Stimulated activated CD4-positive, alpha-beta T cell treated with anti-CD3 and anti-CD28 coated beads, Interleukin-2, amount 100 ng/mL, for 24 hours (primary cell): ENCODE measurements at places on chromosomes 11 and 22.

DNA sequence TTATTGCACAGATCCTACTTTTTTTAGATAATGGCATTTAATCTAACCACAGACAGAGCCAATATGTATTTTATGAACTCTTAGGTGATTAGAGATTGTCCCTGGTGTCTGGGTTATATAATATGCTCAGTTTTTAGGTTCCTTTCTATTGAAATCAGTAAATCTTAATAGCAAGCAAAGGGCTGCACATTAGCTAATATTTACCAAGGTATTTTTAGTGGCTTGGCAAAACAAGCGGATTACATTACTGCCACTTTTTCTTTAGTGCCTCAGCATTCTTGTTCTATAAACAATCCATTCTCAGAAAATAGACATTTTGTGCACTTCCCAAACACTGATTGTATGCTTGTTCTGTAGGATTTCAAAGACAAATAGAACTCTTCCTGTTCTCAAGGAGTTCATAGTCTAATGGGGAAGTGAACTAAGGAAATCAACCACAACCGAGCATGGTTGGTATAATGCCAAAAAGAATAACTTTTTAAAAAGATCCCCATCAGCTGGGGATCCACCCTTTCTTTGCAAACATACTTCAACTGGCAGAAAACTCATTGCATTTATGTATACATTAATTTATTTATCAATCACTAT is 23.8 kb downstream of the KCNJ1 start:
- DNase-seq, result no peak

- DNase-seq, result no peak
Observed at GRCh38 chr11:74476536-74476935, 9.2 kb upstream of the KCNE3 start.

- DNase-seq, result no peak
Observed at GRCh38 chr22:23384431-23384830, 195.7 kb downstream of the IGLL1 start.

DNA sequence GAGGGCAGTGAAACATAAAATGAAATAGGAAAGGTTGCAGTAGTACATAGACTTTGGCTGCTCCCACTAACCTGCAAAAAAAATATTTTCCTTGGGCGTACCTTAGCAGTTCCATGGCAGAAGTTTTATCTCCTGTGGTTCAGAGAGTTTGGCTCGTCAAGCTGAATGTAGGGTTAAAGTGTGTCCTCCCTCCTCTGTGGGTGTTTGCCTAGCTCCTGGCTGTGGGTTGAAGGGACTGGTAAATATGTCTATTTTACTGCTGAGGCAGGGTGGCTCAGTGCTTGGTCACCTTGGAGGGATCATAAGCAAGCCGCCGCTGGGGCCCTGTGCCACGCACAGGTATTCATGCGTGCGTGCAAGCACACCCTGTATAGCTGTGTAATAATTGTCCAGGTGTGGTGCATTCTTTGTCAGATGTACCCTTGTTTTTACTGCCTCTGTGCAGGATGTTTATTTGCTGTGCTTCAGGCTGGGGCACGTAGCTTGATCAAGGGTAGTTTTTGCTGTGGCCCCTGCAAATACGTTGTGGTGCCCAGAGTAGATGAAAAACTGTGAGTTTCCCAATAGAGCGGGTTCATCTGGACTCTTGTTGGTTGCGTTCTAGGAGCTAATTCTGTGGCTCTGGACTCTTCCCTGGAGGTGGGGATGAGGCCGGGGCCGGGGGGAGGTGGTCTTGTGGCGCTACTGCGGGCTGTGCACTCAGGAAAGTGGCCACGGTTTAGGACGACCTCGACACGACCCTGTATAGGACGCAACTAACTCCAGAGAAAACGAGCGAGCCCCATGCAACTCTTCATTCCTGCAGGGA is 732 bp upstream of the SORL1 start:
- no peak for DNase-seq

DNA sequence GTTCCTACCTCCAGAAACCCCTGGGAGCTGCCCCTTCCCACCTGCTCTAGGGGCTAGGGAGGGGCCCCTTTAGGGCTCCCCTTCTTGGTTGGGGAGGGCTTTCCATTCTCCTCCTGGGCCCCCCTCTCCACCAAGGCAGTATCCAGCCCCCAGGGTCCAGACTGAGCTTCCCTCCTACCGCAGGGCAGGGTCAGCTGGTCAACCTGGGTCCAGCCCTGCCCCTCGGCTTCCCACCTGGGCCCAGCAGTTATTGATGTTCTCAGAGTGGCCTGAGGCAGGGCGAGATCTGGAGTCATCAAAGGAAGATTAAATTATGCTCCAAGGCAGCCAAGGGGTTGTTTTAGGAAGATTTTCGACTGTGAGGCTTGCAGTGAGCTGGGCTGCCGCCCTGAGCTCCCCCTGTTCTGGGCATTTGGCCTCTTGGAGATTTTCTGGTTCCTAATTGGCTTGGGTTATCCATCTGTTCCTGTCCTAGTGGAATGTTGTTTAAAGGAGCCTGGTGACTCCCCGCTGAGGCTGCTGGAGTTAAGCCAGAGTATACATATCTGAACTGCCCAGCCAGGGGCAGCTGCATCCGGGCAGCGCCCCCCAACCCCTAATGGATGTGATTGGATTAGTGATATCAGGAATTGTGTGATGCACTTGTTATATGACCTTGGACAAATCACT is 1.8 kb upstream of the SLC22A8 start:
- no peak for DNase-seq

- DNase-seq, result no peak
Observed at GRCh38 chr22:48177631-48178030, 1415.2 kb downstream of the TBC1D22A start.

DNA sequence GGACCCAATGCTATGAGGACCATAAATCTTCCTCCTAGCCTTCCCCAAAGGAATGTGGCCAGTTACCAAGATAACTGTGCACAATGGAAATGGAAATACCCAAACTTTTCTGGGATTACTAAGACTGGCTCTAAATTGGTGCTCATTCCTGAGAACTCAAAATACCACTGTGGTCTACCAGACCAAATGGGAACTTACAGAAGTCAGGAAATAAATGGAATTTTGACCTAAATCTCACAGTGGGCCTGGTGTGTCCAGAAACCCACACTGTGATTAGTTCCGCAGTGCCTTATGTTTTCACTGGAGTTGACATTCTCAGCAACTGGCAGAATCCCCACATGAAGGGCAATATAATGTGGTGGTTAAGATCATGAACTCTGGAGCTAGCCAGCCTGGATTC is 99.4 kb upstream of the ZC3H12C start:
- DNase-seq, result no peak

DNA sequence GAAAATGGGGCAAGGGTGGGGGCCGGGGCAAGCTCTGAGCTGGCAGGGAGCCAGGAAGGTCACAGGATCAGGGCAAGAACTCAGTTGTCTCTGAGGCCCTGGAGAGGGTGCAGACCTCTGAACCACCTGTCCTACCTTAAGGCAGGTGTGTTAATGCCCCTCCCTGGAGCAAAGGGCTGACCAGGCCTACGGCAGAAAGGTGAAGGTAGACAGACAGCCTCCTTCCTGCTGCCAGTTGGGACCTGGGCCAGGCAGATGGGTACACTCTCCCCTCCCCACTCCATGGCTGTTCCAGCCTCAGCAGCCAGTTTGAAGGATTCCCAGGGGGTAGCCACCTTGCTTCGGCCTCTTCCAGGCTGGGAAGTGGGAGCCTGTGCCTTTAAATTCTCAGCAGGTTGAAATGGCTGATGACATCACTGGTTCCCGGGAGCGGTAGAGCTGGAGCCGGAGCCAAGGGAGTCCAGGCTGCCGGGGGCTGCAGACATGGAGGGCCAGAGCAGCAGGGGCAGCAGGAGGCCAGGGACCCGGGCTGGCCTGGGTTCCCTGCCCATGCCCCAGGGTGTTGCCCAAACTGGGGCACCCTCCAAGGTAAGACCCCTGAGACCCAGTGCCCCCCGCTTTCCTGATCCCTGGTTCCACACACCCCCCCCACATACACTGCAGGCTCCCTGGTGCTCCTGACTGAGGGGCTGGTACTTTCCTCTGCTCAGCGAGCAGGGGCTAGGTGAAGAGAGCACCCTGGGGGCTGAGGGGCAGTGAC is at the start of gene INPP5J:
INPP5J (plus strand) TSS at position 435 of the 760 bp plus-strand sequence; CDS start at position 484, 49 bp downstream.
- no peak for DNase-seq

DNA sequence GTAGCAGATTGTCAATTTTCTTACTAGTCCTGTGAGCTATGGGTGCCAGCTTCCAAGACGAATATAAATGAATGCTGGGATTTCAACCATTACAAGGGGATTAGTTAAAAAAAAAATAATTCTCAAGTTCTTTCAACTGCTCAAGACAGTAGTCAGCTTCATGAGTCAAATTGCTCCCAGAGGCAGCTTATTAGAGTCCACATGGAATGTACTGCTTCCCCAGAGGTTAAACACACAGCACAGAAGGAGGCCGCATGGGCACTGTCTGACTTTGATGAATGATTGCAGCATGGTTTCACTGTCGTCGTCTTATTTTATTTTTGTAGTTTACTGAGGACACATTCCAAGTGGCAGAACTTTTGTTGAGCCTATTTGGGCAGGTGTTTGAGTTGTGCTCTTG is 563.2 kb downstream of the TMEM135 start:
- DNase-seq, result no peak

DNA sequence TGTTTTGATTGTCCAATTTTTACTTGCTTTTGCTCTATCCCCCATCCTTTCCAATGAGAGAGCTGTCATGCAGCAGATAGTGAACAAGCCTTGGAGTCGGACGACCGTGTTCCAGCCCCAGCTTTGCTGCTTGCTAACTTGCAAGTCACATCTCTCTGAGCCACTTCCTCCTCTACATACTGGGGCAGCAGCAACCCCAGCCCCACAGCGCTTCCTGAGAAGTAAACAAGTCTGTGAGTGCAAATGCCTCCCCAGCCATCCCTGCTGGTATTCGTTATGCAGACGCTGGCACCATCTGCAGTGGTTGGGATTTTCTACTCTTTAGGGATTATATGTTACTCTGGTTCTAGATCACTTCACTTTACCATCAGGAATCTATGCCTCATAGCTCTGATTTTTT is 35.0 kb downstream of the TPBGL start:
- DNase-seq, result peak; percentile 54

- DNase-seq, result no peak
Observed at GRCh38 chr11:119583585-119583984, 145.4 kb downstream of the NECTIN1 start.

DNA sequence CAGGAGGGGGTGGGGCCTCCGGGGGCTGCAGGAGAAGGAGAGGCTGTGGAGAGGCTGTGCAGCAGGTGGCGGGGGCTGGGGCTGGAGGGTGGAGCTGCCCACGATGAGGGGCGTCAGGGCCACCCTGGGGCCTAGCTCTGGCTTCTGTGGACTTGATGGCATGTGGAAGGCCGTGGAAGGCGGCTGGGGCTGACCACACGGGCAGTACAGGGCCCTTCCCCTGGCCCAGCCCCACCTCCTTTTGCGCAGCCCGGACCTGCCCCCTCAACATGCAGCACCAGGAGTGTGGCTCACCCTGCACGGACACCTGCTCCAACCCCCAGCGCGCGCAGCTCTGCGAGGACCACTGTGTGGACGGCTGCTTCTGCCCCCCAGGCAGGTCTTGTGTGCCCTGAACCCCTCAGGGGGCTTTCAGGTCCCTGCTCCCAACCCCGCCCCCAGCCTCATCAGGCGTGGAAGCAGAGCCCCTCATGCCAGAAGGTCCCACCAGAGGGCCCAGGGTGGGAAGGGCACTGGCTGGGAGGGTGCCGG is 6.1 kb downstream of the MUC5B start:
- no peak for DNase-seq

DNA sequence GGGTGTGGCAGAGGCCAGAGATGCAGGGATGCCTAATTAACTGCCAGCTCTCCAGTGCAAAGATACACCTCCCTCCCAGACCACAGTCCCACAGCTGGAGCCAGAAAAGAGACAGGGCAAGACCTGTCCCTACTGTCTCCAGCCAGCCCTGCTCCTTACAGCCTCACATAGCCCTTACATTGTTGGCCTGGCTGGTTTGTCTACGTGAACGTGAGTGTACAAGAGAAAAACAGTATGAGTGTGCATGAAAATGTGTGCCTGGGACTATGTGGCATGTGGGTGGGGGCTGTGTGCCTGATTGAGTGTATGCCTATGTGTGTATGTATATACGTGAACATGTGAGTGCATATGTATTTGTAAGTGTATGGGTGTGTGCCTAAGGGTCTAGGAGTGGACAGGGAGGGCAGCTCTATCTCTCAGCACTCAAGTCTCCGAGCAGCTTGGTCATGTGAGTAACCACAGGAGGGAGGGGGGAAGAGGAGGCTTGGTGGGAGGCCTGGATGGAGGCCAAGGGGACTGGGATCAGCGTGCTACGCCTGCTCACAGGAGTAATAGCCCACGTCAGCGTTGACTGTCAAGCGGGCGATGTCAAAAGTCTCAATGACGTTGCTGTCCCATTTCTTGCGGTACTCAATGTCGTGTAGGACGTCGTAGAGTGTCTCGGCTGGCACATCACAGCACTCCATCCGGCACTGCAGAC is 6.6 kb upstream of the ARAP1 start:
- DNase-seq, result no peak

DNA sequence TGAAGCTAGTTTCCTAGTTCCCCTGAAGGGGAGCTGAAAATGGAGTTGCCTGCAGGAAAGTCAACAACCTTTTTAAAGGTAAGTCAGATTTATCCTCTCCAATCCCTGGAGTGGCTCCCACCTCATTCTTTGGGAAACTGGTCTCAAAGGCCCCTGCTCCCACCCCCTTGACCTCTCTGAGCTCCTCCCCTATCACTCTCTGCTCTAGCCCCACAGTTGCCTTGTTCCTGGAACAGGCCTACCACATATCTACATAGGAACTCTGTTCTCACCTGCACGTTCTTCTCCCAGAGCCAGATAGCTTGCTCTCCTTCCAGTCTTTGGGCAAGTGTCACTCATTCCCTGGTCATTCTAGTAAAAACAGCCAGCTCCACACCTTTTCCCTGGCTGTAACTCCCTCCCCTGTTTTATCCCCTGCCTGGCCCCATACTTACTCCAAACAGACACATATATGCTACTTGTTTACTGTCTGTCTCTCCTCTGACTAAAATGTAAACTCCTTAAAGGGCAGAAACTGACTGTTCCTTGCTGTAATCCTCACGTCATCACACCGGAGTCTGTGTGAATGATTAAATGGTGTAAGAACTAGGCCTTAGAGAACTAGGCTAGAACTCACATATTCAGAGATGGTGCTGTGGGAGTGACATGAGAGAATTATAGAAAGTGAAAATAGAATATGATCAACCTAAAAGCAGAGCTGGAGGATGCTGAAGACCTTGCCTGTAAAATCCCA is 53.3 kb downstream of the TCF20 start:
- no peak for DNase-seq

- DNase-seq, result no peak
Observed at GRCh38 chr11:107468596-107468995, 11.0 kb upstream of the CWF19L2 start.

GRCh38 chr11:65662799-65663638 is at the start of gene RELA:
TSS of gene RELA (minus strand) at chr11:65662916. CDS start at chr11:65662832, 84 bp downstream.
- peak; percentile 88 for DNase-seq

DNA sequence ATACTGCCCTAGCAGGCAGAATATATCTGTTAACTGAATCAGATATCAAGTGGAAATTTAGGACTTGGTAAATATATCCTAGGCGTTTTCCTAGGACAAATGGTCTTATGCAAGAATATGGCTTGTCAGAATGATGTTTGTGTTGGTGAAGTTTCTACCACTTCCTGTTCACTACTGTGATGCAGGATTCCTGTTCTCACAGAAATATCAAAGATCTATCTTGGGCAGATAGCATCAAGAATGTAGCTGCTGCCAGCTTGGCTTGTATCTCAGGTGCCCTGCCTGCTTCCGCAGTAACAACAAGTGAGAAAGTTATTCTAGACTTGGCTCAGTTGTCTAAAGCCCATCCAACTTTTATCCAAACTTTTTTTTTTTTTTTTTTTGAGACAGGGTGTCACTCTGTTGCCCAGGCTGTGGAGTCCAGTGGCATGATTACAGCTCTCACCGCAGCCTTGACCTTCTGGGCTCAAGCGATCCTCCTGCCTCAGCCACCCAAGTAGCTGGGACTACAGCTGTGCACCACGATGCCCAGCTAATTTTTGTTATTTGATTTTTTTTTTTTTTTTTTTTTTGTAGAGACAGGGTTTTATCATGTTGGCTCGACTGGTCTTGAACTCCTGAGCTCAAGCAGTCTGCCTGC is 61.3 kb downstream of the PPME1 start:
- no peak for DNase-seq
